ENCODE measurements at places on chromosomes 1 and 21. TPM values are rescaled to one million over a fixed set of nuclear protein-coding genes. Genes with fewer than 3 reads are reported as not detected.

RGS1 gene
- 2.1 TPM for total RNA-seq

CFHR3 gene
- total RNA-seq, result 0.20 TPM

RAB3B gene
- total RNA-seq, result not detected

NBPF8 gene
- 4.2 TPM for total RNA-seq

GRCh38 chr1:235168375-235168774 lies 7.3 kb upstream of the RBM34 start:
- no peak for DNase-seq

DNA sequence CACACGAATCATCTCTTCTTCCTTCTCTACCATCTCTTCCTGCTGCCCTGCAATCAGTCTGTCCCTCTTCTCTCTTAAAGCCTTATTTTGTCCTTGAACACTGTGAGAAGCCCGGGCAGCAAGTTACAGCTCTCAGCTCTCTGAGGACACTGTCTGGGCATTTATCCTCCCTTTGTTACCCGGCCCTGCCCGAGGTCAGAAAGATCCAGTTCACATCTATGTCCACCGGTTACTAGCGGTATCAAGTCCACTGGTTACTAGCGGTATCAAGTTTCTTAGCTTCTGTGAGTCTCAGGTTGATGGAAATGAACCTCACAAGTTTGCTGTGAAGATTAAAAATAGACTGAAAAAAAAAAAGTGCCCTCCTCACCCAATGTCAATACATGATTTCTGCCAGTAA lies 18.8 kb downstream of the IFNLR1 start:
- DNase-seq, result no peak

DNA sequence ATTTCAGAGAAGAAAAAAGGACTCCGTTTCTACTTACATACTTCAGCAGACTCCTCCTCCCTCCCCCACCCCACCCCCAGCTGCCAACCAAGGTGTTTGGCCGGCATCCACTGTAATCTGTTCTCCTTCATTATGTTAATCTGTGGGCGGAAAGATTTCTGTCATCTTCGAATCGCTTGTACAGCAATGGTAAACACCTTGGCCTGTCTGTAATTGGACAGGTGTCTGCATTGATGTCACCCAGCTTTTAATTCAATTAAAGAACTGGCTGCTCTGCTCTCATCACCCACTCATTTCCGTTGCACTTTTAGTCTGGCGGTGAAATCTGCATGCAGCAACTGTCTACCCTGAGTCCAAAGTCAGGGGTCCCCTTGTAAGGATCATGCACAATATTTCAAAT lies 368.6 kb downstream of the USH2A start:
- DNase-seq, result no peak

GRCh38 chr21:18026359-18026758 lies 207.2 kb upstream of the C21orf91 start:
- no peak for DNase-seq

DNA sequence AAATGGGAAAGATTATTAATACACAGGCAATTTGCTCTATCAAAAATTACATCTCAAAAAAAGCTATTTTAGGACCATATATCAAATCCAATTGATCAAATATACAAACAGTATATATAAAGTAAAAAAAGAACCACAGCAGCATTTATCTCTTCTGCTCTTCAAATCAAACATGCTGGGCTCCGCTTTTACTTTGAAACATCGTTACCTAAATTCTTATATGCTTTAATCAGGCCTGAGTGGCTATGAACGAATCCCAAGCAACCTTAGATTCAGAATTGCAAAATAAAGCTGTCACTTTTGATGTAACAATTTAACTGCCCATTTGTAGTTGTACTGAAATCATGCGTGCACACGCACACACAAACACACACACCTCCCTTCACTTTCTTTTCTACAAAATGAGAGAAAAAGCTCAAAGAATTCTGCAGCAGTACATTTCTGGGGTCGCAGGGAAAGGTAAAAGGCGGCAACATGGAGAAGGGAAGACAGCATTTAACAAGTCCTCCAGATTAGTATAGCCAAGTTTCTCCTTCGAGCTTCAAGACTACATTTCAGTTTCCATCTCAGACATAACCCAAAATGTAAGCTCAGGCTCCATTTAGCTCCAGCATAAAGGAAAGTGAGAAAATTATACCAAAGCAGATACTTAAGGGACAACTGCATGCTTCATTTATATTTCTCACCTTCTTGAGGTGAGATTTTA lies 92.2 kb upstream of the TTC39A start:
- DNase-seq, result no peak

- DNase-seq, result no peak
Observed at GRCh38 chr1:187958207-187958606, 1129.5 kb downstream of the PLA2G4A start.

DNA sequence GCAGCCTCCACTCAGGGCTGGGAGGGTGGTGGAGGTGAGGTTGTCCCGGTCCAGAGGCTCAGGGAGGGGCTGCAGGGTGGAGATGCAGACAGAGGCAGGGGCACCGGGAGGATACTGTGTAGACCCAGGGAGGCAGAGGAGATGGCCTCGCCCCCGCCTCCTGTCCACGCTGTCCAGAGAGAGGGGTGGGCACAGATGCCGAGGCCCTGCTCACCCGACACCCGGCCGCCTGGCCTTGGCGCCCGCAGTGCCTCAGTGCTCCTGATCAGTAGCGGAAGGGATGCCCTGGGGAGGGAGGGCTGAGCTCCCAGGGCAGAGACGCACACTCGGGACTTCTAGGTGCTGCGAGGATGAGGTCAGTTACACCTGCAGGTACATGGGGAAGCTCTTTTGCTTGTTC lies 102.7 kb upstream of the TTC34 start:
- no peak for DNase-seq

DNA sequence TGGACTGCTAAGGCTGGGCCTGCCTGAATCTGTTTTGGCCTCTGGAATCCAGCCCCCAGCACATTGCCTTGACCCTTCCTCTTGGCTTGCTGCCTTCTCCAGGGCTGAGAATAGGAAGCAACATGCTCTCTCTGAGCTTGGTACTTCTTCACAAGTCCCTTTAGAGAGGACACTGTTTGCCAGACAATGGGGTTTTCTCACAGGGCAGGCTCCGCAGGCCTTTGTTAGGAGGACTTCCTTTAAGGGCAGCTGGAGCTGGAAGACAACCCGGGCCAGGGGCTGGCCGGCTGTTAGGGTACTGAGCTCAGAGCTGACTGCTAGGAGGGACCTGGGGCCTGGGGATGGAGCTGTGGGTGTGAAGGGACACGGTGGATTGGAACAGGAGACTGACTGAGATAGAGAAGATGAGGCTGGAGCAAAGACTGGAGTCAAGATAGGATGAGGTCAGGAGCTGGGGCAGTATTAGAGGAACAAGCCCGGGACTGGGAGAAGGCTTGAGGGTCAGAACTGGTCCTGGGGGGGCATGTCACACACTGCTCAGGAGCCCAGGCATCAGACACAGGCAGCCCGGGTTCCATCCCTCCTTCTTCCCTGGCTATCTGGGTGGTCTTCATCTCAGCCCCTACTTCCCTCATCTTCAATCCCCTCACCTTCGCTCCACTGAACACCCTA lies 5.4 kb upstream of the ALPL start:
- DNase-seq, result no peak

- DNase-seq, result no peak
Observed at GRCh38 chr1:227086636-227087035, 146.5 kb downstream of the COQ8A start.

- DNase-seq, result peak; percentile 69
Observed at GRCh38 chr1:156675210-156676113, 1.7 kb downstream of the NES start.

- DNase-seq, result no peak
Observed at GRCh38 chr1:203641503-203641890, 14.9 kb downstream of the ATP2B4 start.

- no peak for DNase-seq
Observed at GRCh38 chr1:110174961-110175360, 24.7 kb downstream of the SLC6A17 start.

Measured in heart right ventricle (tissue), 16 donors.